Jurkat, Clone E6-1 (cell line): ENCODE measurements at places on chromosomes 12 and 14.

DNA sequence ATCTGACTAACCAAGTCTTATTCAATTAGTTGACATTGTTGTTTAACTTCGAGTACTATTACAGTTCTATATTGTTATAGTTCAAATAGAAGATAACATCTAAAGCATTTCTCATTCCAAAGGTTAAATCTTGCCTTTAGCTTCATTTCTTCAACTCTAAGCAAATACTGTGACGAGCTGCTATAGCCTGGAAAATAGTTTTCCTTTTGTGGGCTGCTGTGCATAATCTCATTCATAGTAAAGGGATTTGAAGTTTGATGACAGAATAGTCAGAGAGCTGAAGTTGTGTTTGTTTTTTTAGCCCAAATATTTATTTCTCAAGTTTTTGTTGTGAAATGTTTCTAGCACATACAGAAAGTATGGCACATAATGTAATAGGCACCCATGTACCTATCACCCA, 13.4 kb downstream of the PSEN1 start:
- DNase-seq: no peak

- no peak for DNase-seq
Measured at GRCh38 chr12:113416091-113416754, 6.0 kb upstream of the SDSL start.

DNA sequence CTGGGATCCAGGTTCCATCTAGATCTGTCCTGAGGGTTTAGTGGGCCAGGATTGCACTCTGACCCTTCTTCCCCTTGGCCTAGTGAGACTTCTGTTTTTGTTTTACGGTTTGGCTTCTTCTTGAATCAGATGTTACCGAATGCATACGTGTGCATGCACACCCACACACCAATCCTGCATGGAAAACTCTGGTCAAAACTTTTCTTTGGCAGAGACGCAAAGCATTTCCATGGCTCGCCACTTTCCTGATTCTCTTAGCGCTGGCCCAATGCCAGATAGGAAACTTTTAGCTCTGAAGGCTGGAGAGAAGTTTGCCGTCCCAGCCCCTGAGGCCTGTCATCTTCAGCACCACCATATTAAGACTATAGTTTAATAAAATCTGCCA, 67.4 kb upstream of the ACTN1 start:
- DNase-seq: no peak

GRCh38 chr12:25248137-25248536, 2.6 kb downstream of the KRAS start:
- no peak for DNase-seq

GRCh38 chr14:94139006-94139405, 9.6 kb upstream of the IFI27L2 start:
- no peak for DNase-seq

- no peak for DNase-seq
Measured at GRCh38 chr12:89756194-89756584, 47.6 kb upstream of the ATP2B1 start.
